ENCODE measurements at places on chromosomes 7 and 10.

DNA sequence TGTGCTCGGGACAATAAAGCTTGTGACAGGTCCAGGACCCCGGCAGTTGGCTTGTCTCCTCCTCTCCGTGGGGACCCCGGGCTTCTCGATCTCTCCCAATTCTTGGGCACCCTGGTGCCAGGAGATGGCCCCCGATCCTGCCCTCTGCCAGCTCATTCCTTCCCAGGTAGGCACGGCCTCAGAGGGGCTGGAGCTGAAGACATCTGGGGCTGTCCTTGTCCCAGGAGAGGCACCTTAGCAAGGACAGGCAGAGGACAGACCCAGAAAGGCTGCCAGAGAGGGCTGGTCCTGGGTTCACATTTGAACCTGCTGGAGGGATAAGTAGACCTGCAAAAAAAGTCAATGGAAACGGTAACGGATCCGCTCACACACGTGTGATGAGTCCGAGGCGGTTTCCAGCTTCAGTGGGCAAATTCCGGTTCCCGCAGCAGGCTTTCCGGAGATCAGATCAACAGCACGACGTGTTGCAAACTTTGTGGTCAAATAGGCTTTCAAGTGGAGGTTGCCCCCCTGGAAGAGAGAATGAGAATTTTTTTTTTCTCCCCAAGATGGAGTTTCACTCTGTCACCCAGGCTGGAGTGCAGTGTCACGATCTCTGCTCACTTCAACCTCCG lies 47.7 kb upstream of the GTF2IRD1 start:
- DNase-seq: no peak

- no peak for DNase-seq
Measured at GRCh38 chr7:75981453-75982305, 12.7 kb downstream of the TMEM120A start.

- DNase-seq: peak; percentile 52
Measured at GRCh38 chr7:1055956-1056784, 11.8 kb downstream of the GPR146 start.

GRCh38 chr10:28496481-28496961 lies 36.4 kb upstream of the WAC start:
- no peak for DNase-seq

GRCh38 chr10:128167926-128168520 lies 41.8 kb upstream of the MKI67 start:
- no peak for DNase-seq

DNA sequence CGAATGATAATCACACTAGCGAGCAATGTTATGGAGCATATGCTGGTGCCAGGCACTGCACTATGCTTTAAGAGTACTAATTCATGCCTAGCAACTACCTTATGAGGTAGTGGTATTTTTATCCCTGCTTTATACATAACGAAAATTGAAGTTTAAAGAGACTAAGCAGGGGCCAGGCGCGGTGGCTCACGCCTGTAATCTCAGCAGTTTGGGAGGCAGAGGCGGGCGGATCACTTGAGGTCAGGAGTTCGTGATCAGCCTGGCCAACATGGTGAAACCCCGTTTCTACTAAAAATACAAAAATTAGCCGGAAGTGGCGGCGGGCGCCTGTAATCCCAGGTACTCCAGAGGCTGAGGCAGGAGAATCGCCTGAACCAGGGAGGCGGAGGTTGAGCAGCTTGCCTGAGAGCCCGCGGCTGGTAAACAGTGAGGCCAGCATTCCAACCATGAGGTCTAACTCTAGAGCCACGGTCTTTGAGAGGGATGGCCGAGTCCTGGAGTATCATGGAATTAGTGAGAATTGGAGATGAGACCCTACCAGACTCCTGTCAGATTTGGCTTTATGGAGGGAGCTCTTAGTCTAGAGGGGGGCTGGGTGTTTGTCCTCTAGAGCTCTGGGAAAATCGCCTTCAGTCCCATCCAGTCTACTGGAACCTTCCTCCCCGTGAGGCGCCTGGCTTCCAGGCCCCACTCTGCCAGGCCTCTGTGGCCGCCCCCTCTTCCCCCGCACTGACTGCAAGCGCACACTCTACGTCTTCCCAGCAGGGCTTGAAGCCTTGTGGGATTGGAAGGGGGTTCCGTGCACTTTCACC lies 11.6 kb downstream of the TLX1 start:
- DNase-seq: no peak

DNA sequence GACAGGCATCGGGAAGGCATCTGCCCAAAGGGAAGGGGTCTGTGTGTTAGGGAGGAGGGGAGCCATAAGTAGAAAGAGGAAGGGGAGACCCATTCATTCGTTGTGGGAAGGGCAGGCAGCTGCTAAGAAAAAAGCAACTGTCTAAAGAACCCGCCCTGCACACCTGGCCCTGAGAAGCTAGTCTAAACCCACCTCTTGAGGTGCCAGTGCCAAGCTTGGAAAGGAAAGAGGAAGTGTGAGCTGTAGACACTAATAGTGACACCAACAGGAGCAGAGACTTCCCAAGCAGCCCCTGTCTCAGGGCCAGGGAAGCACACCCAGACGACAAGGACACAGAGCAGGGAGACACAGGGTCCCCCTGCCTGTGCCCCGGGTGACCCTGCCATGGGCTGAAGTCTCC lies 40.8 kb upstream of the PRSS58 start:
- DNase-seq: no peak

GRCh38 chr7:94451187-94451586 lies 56.5 kb downstream of the COL1A2 start:
- no peak for DNase-seq

- no peak for DNase-seq
Measured at GRCh38 chr10:131630772-131631258, 270.0 kb upstream of the PPP2R2D start.

DNA sequence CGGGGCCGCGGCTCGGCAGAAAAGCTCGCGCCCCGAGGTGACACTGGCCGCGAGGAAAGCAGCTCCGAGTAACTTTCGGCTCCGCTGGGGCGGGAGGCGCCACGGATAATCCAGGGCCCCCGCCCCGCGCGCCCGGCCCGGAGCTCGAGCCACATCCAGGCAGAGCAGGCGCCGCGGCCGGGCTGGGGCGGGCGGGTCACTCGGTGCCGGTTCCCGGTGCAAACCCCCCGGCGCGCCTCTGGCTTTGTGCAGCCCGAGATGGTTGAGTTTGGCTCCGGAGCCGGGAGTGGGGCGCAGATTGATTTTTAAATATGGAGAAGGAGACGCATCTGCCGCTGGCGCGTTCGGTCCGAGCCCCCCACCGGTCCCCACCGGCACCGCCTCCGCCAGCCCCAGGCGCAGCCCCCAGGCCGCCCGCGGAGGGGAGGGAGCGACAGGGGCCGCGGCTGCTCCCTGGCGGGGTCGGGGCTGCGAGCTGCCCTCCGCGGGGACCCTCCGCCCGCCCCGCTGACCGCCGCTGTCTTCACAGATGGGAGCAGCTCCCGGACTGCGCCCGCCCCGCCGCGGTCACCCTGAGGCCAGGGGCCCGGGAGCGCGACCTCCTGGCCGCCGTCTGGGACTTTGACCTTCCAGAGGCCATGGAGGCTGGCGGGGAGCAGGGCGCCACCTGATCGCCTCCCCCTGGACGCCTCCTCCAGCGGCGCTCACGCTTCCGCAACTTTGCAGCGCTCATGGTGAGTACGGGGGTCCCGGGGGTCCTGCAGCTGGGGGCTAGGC lies 643 bp downstream of the ADGRA1 start:
- DNase-seq: no peak

DNA sequence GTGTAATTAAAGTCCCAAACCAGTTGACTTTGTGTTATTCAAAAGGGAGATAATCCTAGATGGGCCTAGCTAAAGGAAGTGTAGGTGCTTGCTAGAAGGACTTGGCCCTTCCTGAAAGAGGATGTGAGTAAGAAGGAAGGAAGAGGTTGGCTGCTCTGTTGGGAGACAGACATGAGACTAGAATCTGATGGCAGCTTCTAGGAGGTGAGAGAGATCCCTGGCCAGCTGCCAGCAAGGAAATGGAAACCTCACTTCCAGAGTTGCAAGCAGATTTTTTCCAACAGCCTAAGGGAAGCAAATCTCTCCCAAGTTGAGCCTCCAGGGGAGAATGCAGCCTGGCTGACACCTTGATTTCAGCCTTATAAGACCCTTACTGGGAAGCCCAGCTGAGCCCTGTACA lies 368.4 kb upstream of the ZMIZ1 start:
- no peak for DNase-seq

- DNase-seq: no peak
Measured at GRCh38 chr10:20713420-20713819, 183.7 kb downstream of the NEBL start.

- no peak for DNase-seq
Measured at GRCh38 chr10:106043863-106044262, 1120.6 kb downstream of the SORCS1 start.

DNA sequence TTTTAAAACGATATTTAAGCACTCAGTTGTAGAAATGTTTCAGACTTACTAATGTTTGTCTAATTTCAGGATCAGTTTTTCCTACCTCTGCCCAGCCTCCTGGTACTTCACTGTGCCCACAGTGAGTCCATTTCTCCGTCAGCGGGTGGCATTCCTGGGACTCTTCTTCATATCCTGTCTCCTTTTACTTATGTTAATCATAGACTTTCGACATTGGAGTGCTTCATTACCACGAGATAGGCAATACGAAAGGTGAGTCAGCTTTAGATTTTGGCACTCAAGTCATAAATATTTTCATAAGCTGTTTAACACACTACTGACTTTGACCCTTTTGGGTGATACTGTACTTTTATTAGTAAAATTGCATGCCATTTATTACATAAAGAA lies 2.1 kb downstream of the ENTPD7 start:
- no peak for DNase-seq

DNA sequence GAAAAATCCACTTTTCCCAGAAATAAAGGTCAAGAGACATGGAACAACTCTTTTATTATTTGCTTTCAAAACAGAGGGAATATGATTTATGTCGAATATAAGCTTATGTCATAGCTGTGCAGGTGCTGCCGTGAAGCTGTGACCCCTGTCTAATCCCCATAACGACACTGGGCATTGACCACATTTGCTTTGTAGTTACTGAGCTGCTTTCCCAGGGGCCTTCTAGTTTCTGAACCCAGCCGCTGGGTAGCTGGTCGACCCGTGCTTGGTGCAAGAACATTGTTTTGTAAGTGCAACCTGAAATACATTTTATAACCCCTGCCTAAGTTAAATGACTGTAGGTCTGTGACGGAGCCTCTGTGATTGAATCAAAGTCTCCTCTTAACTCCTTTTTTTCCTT lies 144.9 kb upstream of the HDAC9 start:
- DNase-seq: no peak

DNA sequence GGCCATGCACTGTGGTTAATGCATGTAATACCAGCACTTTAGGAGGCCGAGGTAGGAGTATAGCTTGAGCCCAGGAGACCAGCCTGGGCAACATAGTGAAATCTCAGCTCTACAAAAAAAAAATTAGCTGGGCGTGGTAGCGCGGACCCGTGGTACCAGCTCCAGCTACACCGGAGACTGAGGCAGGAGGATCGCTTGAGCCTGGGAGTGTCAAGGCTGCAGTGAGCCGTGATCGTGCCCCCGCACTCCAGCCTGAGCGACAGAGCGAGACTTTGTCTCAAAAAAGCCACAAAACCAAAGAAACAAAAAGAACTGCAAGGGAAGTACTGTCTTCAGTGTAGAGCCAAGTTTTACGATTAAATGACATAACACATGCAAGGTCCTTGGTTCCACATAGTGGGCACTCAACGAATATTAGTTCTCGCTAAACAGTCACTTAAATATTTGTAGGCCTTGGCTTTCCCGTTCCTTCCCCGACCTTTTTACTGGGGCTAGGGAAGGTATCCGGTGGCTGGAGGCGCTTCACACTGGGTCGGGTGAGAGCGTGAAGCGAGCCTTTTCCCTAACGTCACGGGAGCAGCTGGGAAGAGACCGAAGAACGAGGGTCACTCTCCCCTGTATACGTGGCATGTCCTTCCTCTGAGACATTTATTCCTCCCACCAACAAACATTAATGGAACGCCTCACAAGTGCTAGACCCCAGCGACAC lies 993 bp upstream of the SND1 start:
- no peak for DNase-seq

DNA sequence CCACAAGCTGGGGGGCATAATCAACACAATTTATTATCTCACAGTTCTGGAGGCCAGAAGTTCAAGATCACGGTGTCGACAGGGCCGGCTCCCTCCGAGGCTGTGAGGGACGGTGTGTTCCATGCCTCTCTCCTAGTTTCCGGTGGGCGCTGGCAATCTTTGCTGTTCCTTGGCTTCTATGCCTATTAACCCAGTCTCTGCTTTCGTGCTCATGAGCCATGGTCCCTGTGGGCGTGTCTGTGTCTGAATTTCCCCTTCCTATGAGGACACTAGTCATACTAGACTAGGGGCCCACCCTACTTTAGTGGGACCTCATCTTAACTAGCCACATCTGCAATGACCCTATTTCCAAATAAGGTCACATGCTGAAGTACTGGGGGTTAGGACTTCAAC lies 29.4 kb downstream of the HIPK2 start:
- DNase-seq: no peak

DNA sequence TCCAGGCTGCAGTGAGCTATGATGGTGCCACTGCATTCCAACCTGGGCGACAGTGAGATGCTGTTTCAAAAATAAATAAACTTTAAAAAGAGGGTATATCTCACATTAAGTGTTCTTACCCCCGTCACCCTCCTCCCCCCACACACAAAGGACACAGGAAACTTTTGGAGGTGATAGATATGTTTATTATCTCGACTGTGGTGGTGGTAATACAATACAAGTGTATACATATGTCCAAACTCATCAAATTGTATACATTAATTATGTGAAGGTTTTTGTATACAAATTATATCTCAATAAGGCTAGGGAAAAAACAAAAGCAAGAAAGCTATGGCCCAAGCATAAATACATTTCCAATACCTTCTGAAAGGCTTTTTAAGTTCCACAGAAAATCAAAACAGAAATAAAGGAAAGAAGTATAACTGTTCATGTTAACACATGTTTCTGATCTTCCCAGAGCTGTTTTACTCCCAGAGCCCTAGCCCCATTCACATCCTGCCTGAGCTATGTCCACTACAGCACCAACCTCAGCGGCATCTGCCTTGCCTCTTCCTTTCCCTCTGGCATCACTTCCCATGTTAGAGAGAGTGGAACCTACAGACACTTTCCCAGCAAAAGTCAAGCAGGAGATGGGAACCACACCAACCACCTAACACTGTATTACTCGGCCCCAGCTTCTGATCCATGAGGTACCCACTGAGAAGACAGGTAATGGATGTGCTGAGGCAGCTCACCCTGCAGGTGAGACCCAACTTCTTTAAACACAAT lies 48.1 kb downstream of the SGMS1 start:
- DNase-seq: no peak

- DNase-seq: no peak
Measured at GRCh38 chr7:5685205-5685604, 96.3 kb downstream of the RNF216 start.
